ENCODE measurements at places on chromosomes 3 and 15. TPM values are rescaled to one million over a fixed set of nuclear protein-coding genes. Genes with fewer than 3 reads are reported as not detected.

GPX1 gene
- total RNA-seq, result 222 TPM

- DNase-seq, result no peak
Measured at GRCh38 chr15:56820333-56820732, 87.0 kb upstream of the ZNF280D start.

DNA sequence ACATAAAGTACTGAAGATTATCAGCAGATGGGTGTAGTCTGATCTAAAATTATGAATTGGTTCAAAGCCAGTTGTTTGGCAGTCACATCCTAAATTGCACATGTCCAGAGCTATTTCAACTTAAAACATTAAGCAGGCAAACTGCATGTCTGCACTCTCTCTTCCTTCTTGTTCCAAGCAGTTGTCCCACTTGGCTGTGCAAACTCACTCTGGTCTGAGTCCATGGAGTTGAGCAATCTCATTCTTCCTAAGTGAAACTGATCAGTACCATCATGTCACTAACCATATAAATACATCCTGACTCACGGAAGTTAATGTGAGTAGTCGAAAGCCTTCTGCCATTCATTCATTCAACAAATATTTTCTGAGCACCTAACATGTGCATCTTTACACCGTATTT, 353.0 kb downstream of the ROBO1 start:
- DNase-seq, result no peak

- no peak for DNase-seq
Measured at GRCh38 chr3:161295325-161295724, 74.2 kb downstream of the NMD3 start.
